ENCODE measurements at places on chromosomes 12 and 14. TPM values are rescaled to one million over a fixed set of nuclear protein-coding genes. Genes with fewer than 3 reads are reported as not detected.
A peak's percentile ranks its signal among the peaks of the same experiment; 100 is the strongest.

RTN1 gene
- total RNA-seq: not detected

KCNH3 gene
- total RNA-seq: 1.1 TPM

MYO1H gene
- total RNA-seq: not detected

ACOT6 gene
- total RNA-seq: not detected

PLCZ1 gene
- total RNA-seq: not detected

PCBP2 gene
- 862 TPM for total RNA-seq

KRT3 gene
- total RNA-seq: not detected

DNA sequence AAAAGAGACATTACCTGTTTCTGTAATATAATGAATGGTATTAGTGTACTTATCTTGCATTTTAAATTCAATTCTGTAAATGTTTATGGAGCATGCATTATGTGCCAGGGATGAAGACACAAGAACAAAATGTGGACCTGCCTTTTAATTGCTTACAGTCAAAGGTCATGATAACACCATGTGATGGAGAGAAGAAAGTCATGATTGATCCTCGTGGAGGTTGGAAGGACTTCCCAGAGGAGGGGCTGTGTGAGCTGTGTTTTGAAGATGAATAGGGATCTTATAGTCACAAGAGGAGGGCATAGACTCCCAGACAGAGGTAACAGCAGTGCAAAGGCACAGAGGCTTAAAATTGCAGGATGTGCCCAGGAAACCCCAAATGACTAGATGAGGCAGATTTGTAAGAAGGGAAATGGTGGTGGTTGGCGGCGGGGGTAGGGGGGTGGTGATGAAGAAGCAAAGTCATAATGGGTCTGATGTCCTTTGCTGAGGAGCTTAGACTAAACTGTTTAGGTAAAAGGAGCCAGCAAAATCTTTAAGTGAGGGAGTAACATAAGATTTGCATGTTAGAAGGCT, 151.5 kb downstream of the PRKCH start:
- peak; percentile 66 for ATAC-seq

GRCh38 chr14:78725086-78725485, 554.9 kb downstream of the NRXN3 start:
- no peak for ATAC-seq

DNA sequence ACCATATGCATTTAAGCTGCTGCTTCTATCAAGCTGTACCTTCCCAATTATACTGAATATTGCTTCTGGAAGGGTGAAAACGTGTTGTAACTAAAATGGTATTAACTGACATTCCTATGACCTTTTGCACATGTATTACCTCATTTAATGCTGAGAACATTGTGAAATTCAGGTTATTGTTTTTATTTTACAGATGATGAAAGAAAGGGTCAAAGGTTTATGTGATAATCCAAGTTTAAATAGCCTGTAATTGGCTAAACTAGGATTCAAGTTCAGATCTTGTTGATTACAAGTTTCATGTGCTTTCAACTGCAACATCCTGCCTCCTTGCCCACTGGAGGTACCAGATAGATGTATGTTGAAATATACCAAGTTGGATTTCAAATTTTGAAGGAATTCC, 433.3 kb upstream of the PRICKLE1 start:
- ATAC-seq: no peak

GRCh38 chr12:16229676-16230075, 47.8 kb downstream of the SLC15A5 start:
- ATAC-seq: no peak

DNA sequence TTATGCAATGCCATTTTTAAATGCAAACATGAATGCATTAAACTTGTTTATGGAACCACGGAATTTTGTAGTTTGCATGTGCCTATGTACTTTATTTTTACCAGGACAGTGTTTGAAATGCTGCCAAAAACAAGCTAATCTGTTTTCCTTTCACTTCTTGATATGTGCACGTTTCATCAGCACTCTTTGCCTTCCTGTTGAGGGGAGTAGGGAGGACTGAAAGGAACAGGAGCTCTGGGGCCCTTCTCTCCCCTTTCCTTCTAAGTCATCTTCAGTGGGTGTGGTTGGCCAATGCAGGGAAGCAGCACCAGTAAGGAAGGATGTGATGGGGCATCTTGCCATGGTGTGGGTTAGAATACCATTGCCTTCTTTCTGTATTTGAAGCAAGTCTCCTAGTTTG, 12.1 kb upstream of the PPP4R4 start:
- ATAC-seq: no peak

GRCh38 chr12:24899503-24900075, 49.3 kb downstream of the BCAT1 start:
- peak; percentile 24 for ATAC-seq

DNA sequence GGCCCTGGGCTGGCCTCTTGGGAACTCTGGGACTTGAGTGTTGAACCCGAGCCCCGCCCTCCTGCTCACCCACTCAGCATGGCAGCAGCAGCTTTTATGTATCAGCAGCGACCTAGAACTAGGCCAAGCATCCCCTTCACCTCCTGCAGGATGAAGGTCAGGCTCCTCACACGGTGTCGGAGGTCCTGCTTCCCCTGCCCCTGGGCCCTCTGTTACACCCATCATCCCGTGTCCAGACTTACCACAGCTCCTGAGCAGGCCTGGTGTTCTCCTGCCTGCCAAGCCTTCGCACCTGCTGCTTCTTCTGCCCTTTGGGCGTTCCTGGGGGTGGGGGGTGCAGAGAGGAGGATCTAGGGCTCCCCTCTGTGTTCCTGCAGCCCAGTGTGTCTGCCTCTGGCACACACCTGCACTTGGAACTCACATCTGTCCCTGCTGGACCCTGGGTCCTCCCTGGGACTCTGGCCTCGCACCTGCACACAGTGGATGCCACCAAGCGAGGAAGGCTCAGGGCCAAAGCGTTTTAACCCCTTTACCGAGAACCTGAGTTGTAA, 80.3 kb downstream of the PAPOLA start:
- ATAC-seq: no peak

DNA sequence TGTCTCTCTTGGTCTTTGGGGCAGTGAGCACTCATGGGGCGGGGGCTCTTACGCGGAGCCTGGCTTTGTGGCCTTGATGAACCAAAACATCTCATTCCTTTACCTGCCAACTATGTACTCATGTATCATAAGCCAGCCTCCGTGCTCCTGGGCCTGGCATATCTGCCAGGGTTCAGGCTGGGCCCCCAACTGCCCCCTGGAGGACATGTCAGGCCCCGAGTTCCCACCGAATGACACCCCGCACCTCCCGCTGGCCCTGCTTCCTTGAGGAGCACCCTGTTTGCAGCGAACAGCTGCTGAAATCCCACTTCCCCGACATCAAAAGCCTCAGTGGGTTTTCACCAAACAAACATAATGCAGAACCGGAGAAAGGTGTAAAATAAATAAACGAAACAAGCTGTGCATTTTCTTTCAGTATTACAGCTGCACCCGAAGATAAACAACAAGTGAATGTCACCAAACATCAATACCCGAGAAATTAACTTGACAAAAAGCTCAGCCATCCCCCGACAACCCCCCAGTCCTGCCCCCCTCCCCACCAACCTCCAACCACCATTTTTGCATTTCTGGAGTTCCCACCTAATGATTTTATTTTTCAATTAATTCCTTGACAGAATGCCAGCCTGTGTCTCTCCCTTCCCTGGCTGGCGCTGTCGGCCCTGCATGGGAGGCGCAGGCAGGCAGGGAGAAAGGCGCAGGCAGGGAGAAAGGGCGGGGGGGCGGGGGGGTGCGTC, 139.2 kb downstream of the RBM19 start:
- no peak for ATAC-seq

- no peak for ATAC-seq
These were observed 9.3 kb downstream of the SYNE3 start for GRCh38 chr14:95507174-95507573.

DNA sequence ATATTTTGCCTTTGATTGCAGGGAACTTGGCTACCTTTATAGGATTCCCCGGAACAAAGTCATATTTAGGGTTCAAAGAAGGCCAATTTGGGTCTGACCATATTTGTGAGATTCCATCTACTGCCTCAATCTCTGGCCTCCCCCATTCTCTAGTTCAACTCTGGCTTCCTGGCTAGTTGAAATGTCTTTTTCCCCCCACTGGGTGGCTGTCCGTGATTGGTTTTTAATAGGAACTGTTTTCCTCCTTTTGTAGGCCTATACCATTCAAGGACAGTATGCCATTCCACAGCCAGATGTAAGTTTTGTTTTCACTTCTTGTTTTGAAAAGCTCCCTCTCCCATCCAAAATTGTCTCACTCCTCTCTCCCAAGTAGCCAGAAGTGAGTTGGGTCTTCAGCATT, 13.8 kb downstream of the PCBP2 start:
- ATAC-seq: no peak

- peak; percentile 60 for ATAC-seq
These were observed 56.2 kb downstream of the CRADD start for GRCh38 chr12:93733358-93733757.

GRCh38 chr12:113887906-113888305, 78.2 kb downstream of the RBM19 start:
- no peak for ATAC-seq

DNA sequence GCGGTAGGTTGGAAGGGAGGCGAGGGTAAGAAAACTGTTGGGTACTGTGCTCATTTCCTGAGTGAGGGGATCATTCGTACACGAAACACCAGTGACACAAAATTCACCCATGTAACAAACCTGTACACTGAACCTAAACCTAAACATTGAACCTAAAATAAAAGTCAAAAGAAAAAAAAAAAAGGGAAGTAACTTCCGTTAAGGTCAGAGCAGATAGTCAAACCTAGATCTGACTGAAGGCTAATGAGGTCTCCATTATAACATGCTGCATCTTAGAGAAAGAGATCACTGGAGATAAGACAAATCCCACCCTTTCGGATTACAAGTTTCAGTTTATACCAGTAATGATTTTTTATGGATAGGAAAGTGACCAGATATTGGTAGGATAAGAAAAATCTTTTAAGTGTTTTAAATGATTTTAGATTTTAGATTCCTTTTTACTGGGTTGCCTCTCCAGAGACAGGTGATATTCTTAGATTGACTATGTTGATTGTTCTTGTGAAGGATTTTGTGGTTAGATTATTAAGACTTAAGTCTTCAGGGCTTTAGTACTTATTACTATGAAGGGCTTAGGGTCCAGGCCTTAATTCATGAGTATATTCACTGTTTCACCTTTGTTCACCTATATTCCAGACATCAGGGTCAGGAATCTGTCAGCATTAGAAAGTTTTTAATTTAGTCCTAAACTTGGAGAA, 11.2 kb upstream of the NCKAP1L start:
- no peak for ATAC-seq

- no peak for ATAC-seq
These were observed 477.5 kb upstream of the GARIN6 start for GRCh38 chr12:99170037-99170436.
